Sigmoid colon (tissue), 7 donors: ENCODE measurements at places on chromosomes 16 and 17. TPM values are rescaled to one million over a fixed set of nuclear protein-coding genes. Genes with fewer than 3 reads are reported as not detected.

- DNase-seq: no peak
These were observed 3.5 kb upstream of the ITGAE start for GRCh38 chr17:3804503-3804931.

GRCh38 chr17:64183815-64184214 lies 53.9 kb upstream of the ERN1 start:
- no peak for DNase-seq

- peak; percentile 91 for DNase-seq
These were observed 175.4 kb downstream of the SEC14L1 start for GRCh38 chr17:77316191-77316641.

DNA sequence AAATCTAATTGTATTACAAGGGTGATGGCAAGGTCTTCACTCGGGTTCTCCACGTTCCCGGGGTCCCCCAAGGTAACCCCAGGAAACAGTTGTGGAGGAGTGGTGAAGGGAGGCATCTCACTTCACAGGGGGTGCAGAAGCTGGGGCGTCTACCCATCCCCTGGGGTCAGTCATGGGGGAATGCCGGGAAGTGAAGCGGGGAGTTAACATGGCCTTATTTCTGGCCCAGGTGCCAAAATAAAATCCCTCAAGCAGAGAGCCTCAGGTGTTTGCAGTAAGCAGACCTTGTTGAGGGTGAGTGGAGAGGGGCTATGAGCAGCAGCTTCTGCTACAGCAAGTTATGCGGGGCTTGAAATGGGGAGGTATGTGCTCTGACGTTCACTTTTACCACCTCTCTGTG lies 9.0 kb upstream of the ATP2C2 start:
- no peak for DNase-seq

DNA sequence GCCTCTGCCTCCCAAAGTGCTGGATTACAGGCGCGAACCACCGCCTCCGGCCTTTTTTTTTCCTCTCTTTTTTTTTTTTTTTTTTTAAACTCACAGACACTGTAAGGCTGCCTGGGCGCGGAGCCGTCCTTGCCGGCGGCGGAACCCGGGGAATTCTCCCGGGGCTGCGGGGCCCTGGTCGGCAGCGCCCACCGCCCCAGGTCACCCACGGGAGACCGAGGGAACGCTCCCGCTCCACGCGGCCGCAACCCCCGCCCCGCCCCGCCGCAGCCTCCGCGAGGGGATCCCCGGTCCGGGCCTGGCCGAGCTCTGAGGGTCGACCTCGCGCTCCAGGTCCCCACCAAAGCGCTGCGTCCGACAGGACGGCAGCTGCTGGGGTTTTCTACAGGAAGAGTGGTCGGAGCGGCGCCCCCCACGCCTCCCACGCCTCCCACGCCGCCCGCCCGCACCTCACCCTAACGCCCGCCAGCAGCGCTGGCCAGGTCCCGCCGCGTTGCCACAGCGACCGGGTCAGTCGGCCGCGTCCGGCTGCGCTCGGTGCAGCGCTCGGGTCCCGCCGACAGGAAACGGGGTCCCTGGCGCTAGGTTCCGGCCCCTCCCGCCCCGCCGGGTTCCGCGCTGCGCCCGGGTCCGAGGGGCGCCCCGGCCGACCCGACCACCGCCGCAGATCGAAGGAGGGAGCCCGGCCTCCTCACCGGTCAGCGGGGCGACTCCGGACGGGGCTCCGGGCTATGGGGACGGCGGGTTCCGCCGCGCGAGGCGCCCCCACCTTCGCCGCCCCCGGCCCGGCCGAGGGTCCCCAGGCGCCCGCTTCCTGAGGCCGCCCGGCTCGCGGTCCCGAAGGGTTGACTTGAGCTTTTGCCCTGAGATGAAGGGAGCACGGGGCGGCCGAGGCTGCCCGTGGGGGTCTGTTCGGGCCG lies at the start of gene CCDC57:
TSS of gene CCDC57 (minus strand) at position 512 of the 920 bp plus-strand sequence. CDS start 10,898 bp downstream, outside the sequence.
- DNase-seq: peak; percentile 91

Gene STAT5B
- 93.5 TPM for total RNA-seq

Gene CCDC102A
- 21.6 TPM for total RNA-seq

Gene MT4
- not detected for total RNA-seq

Gene C16orf92
- not detected for total RNA-seq

Gene MYL11
- not detected for total RNA-seq

Gene HOXB4
- total RNA-seq: 5.0 TPM

Gene IGSF6
- 1.2 TPM for total RNA-seq

Gene ZNF19
- total RNA-seq: 5.2 TPM

Gene TPSAB1
- 118 TPM for total RNA-seq

Gene VAMP2
- 26.3 TPM for total RNA-seq

Gene DNAI2
- total RNA-seq: not detected
